ENCODE measurements at places on chromosomes 2 and 18.

- no peak for DNase-seq
These were observed 59.6 kb downstream of the NCKAP5 start for GRCh38 chr2:133508546-133509165.

GRCh38 chr2:190199530-190199929, 120.1 kb downstream of the HIBCH start:
- DNase-seq, result no peak

DNA sequence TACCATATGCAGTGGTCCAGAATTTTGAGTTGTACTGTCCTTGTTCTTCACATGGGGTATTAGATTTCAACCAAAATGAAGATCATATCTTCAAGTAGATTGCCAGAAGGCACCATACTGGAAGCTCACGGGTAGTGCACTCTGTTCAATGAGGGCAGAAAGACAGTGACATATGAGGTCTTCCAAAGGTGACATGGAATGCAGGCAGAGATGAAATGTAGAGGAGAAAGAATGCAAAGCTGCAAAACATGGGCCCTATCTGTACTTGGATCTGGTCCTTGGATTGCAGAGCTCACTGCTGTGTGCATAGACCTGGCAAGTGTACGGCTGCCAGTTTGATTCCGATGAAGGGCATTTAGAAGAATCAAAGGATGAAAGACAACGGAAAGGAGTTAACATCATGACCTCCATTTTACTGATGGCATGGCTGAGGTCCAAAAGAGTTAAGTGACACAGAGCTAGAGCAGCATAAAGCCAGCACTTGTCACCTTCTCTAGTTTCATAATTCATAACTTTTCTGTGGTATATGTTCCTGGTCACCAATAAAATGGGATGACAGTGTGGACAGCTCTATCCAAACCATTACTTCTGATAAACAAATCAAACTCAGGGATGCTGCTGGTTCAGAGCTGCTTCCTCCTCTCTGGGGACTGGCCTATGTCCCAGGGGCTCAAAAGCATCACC, 64.7 kb downstream of the BCL2 start:
- no peak for DNase-seq

DNA sequence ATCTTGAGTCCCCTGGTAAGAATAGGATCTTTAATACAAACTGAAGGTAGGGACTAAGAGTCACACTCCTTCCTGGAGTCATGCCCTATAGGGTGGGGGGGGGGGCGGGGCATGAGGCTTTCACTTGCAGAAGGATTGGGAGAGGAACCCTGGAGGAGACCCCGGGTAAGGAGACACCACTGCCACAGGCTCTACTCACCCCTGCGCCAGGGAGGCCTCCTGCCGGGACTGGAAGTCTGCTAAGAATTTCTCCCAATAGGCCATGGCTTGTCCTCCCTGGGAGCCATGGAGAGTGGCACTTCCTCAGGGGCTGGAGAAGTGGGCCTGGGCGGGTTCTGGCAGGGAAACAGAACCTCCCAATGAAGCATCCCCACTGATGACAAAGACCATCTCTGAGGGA, 645.3 kb upstream of the RAB6C start:
- no peak for DNase-seq

GRCh38 chr2:58680755-58681310, 439.7 kb upstream of the FANCL start:
- DNase-seq, result no peak

GRCh38 chr18:57630002-57630753, 8.5 kb upstream of the NARS1 start:
- DNase-seq, result peak; percentile 92

DNA sequence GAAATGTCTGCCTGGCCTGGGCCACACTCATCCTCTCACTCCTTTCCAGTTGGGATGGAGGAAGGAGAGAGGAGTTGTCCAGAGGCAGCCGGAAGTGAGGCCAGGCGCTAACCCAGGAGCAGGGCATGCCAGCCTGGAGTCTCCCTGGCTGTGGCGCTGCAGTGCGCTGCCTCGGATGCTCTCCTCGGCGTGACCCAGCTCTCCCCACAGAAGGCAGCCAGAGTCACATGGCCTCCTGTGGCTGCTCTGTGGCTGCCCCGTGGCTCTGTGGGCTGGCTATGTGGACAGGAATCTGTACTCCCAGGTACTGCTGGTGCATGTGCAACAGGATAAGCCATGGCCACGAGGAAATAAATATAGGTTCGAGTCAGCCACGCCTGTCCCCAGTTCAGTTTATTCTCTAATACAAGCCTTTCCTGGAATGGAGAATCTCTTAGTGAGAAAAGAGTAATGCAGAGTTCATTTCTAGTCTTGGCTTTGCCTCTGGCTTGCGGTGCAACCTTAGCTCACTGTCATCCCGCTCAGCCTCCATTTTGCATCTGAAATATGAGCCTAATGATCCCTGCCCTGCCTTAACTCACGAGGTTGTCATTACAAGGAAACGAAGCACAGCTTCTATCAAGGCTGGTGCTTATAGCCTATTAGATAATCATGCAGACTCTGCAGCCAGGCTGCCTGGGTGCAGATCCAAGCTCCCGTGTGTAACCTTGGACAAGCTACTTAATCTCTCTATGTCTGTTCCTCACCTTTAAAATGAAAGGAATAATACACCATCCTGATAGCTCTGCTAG, 106.3 kb downstream of the ANTXR1 start:
- no peak for DNase-seq

DNA sequence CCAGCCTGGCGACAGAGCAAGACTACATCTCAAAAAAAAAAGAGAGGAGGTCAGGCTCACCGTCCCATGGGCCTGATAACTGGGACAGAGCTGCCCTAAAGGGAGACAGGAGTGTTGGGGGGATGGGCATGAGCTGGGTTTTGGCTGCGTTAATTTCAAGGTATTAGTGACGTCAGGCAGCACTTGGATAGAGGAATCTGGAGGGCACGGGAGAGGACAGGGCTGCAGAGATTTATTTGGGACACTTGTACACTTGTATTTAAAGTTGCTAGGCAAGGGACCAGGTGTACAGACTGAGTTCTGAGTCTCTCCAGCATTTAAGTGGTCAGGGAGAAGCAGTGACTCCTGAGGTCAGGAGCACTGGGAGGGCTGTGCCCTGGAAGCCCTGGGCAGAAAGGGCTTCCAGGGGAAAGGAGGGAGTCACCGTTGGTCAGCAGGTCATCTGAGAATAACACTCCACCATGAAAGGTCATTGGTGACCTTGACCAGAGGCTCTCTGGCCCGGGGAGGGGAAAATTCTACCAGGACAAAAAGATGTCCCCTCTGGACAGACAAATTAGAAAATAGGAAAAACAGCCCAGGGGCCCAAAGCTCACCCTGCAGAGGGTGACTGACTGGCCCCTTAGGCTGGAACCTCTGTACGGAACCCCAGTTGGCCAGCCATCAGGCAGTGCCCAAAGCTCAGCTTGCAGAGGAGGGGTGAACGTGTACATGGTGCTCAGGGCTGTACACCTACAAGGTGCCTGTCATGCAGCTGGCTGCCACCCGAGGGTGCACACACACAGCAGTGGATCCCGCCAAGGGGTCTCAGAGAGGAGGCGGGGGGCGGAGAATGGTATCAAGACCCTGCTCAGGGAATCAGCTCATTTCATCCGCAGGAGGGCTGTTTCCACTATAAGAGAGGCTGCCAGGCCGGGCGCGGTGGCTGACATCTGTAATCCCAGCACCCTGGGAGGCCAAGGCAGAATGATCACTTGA, 23.0 kb upstream of the CNNM3 start:
- DNase-seq, result no peak

DNA sequence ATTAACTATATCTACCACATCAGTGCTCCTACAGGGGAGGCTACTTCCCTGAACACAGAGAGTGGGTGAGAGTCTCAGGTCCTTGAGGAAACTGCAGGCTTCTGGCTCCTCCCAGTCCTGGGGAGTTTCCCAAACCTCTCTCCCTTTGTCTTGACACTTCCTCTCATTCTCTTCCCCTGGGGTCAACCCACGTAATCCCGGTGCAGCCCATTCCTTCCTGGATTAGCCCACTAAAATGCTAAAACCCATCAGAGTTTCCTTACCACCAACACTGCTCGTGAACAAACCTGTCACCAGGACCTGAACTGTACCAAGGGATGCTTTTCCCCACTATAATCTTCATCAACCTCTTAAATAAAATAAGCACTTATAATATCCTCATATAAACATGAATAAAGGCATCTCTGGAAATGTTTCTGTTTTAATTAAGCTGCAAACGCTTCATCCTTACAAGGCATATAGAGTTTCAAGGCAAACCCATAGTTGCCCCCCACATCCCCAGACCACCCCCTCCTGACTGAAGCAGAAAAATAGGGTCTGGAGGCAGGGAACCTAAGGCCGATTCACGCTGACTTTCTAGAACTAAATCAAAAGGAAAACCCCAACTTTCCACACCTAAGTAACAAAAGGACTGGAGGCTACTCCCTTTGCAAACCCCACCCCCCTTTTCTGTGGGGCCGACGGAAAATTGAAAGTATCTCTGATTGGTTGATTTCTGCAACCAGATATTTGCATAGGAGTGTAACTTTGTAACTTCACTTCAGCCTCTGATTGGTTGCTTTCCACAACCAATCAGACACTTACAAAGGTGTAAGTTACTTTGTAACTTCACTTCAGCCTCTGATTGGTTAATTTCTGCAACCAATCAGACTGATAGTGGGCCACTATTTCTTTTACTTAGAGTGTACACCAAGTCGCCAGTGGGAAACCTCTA, 19.0 kb downstream of the TMSB10 start:
- no peak for DNase-seq

DNA sequence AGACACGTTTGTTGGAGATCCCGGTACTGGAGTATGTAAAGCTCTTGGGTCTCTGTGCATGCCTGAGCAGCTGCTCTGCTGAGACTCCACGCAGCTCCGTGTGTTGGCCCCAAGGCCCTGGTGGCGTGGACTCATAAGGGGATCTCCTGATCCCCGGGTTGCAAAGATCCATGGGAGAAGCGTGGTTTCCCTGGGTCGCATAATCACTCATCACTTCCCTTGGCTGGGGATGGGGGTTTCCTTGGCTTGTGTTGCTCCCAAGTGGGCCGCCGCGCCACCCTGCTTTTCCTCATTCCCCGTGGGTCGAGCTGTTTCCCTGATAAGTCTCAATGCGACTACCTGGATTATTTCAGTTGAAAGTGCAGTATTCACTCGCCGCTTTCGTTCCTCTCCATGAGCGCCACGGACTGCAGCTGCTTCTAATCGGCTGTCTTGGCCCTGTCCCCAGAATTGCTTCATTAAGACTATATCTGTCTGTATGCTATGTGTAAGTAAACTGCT, 76.0 kb downstream of the EPC2 start:
- no peak for DNase-seq

DNA sequence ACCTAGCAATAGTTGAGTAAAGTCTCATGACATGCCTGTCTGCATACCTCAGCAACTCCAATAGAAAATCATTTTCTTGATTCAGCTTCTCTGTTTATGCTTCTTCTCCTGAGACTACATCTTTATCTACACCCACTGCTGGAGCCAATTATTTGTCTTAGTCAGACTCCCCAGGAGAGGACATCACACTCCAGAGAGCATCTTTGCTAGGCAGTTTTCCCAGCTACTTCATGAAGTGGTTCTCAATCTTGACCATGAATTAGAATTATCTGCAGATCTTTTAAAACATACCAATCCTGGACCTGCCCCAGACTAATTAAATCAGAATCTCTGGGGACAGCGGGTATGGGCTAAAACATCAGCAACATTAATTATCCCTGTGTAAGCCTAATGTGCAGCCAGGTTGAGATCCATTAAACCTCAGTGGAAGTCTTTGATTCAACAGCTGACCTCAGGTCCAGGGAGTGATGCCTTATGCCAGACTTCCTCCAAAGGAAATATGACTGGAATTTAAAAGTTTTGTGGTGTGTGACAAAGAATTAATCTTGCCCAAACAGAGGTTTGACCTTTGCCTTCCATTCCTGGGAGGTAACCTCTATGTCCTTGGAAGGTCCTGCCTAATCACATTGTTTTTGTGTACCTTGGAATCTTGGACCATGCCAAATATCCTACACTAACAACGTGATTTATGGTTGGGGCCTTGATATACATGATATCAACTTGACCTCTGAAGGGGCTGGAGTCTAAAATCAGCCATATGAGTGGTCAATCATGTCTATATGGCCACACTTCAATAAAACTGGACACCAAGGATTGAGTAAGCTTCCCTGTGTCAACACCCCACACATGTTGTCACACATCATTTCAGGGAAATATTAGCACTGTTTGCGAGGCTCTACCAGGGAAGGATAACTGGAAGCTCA, 99.3 kb upstream of the DNAJC10 start:
- DNase-seq, result no peak

All from nucleus accumbens (tissue), 56 donors.